ENCODE measurements at places on chromosomes 5 and 9.

DNA sequence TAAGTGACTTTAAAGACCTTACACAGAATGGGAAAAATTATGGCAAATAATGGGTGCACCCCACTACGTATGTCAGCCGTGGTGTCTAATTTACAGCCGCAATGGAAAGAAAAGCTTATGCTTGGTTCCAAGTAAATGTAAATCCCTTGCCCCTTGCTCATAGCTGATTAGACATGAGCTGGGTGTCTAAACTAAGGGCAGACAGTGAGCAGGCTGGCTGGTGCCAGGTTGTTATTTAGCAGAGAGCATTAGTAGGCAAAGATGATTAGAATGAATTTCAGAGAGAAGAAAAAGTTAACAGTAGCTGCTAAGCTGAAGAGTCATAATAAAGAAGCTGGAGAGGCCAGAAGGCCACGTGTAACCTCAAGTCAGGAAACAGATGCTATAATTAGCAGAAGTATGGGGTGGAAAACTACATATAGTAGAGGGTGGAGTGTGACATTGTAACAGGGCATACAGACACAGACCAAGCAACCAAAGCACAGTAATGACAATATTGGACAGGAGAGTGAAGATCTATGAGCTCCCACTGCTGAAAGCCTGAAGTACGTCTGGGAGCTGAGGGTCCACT is 257.7 kb downstream of the MCTP1 start:
- no peak for DNase-seq

GRCh38 chr5:76556511-76557221 is 66.5 kb downstream of the F2RL2 start:
- no peak for DNase-seq

DNA sequence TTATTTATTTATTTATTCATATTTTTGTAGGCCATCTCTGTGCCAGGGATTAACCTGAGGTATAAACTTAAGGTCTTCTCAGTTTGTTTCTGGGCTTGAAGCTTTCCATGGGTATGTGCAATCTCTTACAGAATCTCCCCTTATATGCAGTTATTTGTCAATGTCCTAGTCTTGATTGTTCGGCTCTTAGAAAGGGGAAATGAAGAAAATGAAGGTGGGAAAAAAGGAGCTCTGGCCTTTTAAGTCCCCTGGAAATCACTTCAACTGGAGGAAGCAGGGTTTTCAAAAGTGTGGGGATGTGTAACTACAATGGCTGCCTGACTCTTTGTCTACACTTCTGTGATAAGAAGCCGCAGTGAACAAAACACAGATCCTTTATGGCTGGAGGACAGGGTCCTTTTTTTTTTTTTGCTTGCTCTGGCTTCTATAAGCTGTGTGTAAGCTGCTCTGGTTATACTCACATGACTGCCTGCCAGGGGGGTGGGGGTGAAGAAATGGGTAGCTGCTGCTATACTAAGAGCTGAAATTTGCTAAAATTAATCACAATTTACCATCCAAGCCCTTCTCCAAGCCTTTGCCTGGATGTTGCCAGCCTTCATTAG is 33.7 kb downstream of the CENPP start:
- DNase-seq = no peak

DNA sequence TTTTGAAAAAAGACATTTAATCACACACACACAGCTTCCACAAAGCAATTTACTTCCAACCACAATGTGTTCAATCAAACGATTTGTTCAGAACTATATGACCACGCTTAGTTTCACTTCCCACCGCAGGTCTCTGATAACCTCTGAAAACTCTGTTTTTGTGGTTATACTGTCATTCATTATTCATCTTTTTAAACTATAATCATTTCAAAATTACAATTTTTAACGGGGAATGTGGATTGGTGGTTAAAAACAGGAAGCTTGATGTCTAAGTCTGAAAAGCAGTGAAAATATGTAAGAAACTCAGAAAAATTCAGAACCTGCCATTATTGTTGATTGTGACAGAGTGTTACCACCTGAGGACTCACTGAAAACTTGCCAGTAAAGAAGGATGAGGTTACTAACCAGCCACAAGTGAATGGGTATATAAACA is 12.7 kb upstream of the TMEM174 start:
- DNase-seq = no peak

- no peak for DNase-seq
Measured at GRCh38 chr5:77259476-77259875, 49.0 kb downstream of the PDE8B start.

GRCh38 chr5:96283589-96283988 is 149.5 kb downstream of the PCSK1 start:
- DNase-seq = no peak

- no peak for DNase-seq
Measured at GRCh38 chr9:98795970-98796363, 388 bp downstream of the ANKS6 start.

DNA sequence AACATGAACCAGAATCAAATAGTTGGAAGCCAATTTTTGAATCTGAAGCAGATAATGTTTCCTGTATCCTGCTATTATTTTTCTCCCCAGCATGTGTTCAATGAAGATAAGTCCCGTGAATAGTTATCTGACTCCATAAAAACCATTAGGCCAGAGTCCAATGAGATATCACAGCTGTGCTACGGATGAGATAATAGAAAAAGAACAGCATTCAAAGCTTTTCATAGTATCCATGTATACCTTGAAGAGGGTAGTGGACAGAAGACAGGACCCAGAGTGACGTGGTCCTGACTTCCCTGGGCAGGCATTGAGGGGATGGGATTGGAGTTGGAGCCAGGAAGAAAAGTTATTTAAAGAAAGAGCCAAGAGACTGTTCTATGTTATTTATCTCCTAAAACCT is 50.7 kb upstream of the C6 start:
- DNase-seq = no peak

- DNase-seq = no peak
Measured at GRCh38 chr5:137858223-137858916, 9.3 kb upstream of the MYOT start.

DNA sequence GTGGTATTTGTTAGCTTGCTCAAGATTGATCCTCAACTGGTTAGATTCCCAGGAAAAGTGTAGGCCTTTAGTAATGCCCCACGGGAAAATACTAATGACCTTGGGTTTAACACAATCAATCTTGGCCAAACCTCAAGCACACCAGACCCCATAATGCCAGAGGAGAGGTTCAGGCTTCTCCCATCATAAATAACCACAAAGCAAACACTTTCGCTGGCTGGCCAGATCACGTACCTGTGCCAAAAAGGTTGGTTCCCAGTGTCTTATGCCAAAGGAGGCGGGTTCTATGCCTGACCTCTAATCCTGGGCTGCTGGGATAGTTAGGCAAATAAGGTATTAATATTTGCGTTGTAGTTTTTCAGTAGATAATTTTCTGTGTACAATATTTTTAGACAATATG is 379.2 kb upstream of the CDH18 start:
- no peak for DNase-seq

- no peak for DNase-seq
Measured at GRCh38 chr9:135093111-135093510, 5.6 kb downstream of the OLFM1 start.

GRCh38 chr9:131320031-131320685 is 30.6 kb downstream of the PLPP7 start:
- DNase-seq = no peak

DNA sequence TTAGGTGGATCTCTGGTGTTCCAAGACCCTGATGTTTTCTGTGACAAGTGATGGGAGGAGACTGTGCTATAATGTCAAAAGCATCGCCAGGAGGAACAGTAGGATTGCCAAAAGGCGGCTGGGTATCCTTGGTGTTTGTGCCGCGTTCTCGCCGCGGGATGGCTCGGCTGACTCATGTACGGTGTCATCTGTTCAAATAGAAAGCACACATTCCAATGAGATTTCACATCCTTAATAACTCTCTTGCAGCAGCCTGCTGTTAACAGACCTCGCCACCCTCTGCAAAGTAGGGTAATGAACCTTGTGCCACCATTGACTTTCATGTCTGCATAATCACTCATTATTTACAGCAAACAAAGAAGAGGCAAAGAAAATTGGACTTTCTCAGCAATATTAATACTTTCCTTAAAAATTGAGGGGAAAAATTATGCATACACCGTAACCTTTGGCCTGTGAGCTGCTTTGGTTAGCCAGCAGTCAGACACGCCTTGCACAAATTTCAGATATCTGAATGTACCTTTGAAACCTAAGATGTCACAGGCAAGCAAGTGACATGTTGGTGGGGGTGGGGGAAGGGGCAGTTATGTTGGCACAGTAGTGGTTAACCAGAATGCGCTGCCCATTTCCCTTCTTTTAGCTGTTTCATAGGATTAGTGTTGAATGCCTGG is 289.4 kb downstream of the EFNA5 start:
- peak; percentile 16 for DNase-seq

DNA sequence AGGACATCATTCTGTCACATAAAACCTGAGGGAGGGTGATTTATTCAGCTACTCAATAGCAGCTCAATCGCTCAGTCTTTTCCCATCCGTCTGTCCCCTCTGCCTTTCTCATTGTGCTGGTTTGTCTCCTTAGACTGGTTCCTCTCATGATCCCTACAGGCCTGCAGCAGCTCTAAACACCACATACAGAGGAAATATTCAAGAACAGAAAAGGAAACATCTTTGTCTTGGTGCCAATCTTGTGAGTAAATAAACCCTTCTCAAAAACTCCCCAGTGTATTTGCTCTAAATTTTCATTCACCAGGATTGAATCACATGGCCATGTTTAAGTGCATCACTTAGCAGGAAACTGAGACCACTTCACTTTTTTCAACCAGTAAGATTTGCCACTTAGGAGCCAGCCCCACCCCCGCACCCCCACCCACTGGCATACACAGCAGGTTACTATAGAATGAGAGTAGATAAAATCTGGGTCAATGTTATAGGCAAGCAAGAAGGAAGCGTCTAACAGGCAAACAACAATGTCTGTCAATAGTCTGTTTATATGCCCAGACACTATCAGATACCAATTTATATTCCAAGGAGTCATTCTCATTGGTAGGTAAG is 895.5 kb upstream of the DMAC1 start:
- DNase-seq = peak; percentile 36

DNA sequence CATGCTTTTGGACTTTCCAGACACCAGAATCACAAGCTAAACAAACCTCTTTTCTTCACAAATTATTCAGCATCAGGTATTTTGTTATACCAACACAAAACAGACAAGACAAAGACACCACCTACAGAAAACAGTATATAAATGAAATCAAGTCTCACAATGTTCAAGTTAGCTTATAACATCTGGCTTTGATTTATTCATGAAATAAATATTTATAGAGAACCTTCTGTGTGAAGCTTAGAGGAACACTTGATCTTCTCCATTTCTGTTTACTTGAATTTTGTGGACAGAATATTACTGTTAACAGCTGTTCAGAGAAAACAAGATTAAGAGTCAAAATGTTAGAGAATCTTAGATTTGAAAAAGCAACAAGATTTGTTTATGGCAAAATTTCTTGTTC is 137.4 kb upstream of the PRR16 start:
- DNase-seq = no peak

DNA sequence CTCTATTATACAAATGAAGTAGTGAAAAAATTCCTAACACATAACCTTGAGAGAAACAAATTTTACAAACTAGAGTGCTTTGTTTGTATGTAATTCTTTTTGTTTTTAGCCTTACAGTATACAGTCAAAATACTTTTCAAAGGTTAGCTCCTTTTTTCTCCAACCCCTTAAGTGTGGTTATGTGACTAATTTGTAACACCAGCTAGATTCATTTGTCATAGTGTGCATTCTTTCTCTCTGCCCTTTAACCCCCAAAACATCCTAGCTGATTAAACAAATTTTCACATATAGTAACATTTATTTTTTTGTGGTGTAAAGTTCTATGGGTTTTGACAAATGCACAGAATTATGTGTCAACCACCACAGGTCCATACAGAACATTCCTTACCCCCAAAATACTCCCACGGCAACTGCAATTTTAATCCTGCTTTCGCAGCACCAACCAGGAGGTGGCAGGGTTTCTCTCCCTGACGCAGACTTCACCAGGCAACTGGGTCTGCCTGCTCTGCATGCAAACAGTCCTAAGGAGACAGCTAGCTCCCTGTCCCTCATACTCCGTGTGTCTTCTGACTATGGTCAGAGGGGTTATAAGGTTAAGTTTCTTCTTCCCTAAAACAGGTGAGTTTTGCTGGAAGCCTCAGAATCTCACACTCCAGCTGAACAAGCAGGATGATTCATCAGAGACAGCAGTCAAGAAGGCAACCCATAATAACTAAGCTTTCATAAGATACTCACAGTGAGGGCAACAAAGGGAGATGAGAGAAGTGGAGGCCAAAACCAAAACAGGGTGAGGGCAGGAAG is 44.5 kb upstream of the NR5A1 start:
- no peak for DNase-seq

DNA sequence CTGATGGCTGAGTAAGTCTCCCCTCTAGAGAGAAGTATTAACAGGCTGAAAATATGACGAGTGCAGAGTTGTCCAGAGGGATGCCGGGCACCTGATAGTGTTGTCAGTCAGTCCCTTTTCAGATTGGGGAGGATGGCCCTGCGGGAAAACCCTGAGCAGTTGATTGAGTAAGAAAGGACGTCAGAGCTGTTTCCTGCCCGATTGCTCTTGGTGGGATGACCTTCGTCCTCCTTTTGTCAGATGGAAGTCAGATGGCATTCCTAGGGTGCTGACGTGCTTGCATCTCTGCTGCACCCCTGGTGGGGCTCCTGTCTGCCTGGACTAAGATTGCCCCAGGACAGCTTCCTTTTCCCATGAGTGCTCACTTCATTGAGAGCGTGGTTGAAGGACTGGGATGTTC is 9.8 kb downstream of the ZNF354B start:
- DNase-seq = no peak

DNA sequence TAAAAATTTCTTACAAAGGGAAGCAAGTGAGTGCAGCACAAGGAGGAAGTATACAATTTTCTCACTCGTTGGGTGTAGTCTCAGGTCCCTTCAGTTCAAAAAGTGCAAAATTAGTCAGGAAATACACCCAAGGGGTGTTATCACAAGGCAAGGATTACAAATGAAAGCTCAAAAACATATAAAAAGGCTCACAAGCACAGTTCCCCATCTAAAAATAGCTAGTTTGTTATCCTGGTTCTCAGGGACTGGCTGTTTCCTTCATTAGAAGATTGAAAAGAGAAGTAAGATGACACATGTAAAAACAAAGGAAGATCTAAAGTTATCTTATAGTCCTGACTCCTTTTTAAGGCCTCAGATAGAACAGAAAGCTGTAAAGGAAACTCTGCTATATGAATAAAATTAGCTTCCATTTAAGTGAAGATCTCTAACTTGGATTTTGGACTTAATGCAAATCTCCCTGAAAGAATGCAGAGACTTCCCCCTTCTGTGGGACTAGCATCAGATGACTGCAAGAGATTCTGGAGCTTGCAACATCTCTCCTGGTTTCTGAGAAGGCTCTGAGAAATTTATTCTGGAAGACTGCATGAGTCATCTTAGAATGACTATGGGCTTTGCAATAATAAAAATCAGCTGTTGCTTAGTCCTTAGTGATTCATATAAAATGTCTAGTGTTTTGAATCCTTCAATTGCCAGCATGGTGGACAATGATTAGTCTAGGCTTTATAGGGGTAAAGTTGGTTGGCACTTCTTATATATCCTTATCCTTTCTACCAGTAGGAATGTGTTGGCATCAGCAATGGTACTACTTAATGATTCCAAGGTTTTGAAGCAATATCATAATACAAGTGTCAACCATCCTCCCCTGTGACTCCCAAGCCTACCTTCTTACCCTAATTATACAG is 25.4 kb downstream of the DAB2 start:
- no peak for DNase-seq
